NCI-H2081 (cell line): ENCODE measurements at places on chromosomes 5 and 9.

DNA sequence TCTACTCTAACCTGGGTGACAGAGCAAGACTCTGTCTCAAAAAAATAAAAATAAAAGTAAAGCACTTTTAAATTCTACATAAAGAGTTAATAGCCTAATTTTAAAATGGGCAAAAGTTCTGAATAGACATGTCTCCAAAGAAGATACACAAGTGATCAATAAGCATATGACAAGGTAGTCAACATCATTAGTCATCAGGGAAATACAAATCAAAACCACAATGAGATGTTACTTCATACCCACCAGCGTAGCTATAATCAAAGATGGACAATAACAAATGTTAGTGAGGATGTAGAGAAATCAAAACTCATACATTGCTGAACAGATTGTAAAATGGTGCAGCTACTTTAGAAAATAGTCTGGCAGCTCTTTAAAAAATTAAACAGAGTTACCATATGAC lies 64.1 kb downstream of the IQGAP2 start:
- DNase-seq = no peak

GRCh38 chr5:92207151-92207550 lies 824.0 kb upstream of the ARRDC3 start:
- DNase-seq = no peak

DNA sequence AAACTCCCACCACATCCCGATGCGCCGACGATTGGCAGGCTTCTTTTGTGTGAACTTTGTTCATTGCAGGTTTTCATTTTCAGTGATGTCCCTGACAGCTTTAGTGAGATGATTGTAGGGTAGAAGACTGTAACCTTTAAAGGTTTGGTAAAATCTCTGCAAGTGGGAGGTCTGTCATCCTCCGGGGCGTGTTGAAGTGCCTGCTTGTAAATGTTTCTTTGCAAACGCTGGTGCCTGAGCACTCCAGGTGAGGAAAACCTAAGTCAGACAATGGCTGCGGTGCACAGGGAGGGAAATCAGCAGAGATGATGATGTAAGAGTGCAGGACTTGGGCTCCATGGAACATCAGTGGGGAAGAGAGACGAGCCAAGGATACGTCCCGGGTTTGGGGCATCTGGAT lies 228.1 kb downstream of the DRD1 start:
- no peak for DNase-seq

GRCh38 chr5:31992377-31992776 lies 181.7 kb downstream of the GOLPH3 start:
- DNase-seq = no peak

DNA sequence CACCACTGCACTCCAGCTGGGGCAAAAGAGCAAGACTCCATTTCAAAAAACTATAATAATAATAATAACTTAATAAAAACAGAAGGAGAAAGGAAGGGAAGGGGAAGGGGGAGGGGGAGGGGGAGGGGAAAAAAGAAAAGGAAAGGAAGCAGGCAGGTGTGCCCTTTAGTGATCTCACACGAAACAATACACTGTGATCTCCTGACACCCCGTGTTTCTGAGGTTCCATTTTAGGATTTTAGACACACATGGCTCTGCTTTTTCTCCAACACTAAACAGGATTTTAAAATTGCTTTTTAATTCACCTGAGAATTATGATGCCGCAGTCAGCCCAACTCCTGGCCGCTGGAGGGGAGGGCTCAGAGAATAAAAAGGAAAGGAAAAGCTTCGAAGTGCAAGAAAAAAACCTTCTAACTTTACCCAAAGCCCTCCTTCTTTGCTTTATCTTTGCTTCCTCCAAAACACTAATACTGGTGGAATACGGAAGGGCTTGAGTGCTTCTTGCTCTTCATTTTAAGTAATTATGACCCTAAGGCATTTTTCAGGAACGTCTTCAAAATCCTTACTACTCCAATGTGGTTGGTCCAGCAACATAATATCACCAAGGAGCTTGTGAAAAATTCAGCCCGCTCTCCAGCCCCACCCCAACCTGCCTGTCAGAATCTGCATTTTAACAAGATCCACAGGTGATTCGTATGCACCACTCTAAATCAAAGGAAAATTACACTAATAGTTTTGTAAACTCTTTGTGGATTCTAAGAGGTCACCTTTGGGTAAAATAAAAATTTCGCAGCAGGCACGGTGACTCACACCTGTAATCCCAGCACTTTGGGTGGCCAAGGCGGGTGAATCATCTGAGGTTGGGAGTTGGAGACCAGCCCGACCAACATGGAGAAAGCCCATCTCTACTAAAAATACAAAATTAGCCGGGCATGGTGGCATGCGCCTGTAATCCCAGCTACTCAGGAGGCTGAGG lies 66.0 kb downstream of the MYO10 start:
- no peak for DNase-seq

GRCh38 chr5:2201011-2201410 lies 318.3 kb upstream of the IRX4 start:
- no peak for DNase-seq

DNA sequence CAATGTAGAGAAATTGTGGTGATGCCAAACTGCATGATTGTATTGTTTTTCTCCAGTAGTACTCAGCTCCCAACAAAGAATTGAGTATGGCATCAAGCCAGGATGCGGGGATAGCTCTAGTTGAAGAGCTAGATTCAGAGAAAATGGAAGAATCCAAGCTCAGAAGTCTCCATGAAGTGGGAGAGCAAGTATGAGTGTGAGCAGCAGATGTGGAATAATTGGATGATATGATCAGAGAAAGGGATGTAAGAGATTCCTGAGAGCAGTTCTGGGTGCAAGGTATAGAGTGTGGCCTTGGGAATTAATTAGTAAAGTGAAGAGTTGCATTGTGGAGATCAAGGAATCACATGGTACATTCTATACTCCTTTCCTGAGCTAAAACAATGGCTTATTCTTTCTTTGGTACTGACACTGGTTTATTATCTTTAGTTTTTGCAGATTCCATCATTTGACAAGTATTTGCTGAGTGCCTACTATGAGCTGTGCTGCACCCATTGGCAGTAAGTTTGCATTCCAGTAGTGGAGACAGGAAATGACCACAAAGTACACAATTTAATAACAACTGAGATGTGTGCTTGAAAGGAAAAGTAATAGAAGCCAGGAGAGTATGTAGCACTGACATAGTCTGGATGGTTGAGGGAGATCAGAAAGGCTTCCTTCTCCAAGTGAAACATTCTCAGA lies 177.1 kb downstream of the CPLANE1 start:
- no peak for DNase-seq

GRCh38 chr9:100084128-100084453 lies 14.7 kb downstream of the ERP44 start:
- DNase-seq = no peak

DNA sequence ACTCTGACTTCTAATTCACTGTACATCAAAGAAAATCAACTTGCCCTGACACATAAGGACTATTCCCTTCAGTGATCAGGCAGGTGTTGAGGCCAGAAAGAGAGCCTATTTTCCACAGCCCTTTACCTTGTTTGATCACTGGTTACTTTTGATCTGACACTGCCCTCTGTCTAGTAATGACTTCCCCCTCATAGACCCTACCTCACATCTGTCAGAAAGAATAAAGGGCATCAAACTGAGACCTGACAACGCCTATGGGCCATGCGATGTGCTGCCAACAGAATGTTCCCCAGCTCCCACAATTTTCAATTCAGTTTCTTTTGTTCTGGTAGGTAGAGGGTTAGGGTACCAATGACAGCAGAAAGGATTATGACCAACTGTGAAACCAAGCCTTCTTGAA lies 47.7 kb downstream of the FBXL17 start:
- no peak for DNase-seq

DNA sequence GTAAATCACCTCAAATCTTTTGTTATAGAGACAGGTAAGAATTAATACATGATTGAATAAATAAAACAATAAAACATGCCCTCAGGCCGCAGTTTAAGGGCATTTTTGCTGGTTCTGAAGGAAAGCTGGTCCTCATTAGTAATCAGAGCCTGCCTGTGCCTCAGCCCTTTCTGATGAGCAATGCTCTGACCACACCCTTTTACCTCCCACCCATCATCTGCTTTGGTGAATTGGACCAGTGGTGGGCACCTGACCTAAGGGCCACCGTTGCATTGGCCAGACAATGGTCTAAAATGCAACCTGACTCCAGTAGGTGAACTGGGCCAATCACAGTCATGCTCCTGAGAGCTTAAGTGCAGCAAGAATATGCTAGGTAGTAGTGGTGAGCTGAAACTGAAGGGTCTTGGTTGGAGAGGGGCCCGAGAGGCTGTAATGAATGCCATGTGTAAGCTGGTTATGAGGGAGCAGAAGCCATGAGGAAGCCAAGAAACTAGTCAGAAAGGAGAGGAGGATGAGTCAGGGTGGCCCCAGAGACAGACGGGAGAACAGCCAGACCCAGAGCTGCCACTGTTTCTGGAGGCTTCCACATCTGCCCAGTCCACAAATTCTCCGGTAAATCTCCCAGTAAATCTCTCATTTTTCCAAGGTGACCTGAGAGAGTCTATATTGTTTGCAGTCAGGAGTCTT lies 45.5 kb upstream of the ZSWIM6 start:
- DNase-seq = no peak

DNA sequence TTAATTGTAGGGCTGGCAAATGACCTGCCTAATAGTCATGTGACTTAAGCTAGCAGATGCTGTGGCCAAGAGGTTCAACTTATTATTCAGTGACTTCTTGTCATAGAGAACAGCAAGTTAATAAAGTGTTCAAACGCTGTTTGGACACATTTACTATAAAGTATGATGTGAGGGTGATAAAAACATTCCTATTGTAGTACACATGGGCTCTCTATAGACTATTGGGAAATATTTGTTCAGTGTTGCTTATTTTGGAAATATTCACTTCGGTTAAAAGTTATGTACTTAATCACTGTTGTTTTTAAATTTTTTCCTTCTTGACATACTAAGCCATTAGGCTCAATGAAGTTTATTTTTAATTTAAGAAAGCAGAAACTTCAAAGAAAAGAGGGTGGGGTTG lies 345.0 kb downstream of the NNT start:
- no peak for DNase-seq

- no peak for DNase-seq
Observed at GRCh38 chr9:72958485-72959281, 5.8 kb upstream of the ALDH1A1 start.

DNA sequence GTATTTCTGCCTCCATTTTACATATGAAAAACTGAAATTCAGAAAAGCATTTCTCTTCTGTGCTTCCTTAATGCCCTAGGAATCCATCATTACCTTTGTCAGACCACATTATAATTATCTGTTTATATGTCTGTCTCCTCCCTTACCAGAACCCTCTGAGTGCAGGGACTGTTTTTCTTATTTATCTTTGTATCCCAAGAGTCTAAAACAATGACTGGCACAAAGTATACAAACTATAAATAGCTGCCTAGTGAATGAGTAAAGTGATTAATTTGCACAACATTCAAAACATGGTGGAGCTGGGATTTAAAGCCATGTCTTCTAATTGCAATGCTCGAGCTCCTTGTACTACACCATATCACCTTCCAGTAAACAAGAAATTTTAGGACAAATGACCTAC lies 49.3 kb upstream of the HK3 start:
- no peak for DNase-seq

GRCh38 chr5:169876386-169876785 lies 103.9 kb downstream of the INSYN2B start:
- DNase-seq = no peak

GRCh38 chr5:50808406-50808805 lies 142.0 kb downstream of the PARP8 start:
- DNase-seq = no peak

GRCh38 chr5:113171520-113171919 lies 194.9 kb downstream of the DCP2 start:
- no peak for DNase-seq

DNA sequence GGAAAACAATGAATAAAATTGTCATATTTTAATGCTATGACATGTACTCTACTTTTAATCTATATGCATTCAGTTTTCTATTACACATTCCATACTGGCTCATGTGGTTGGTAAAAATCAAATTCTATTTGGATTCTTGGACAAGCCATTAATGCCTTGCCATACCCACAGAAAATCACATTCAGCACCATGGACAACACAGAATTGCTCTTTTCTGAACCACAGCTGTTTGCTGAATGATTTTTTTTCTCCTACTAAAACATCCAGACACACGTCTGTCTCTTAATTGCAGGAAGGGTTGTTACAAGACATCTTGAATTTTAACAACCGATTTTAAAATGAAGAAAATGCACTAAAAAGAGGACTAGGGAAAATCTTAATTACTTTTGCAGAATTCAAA lies 675.6 kb downstream of the BRINP1 start:
- DNase-seq = no peak

GRCh38 chr9:14889451-14889850 lies 20.8 kb downstream of the FREM1 start:
- no peak for DNase-seq

- no peak for DNase-seq
Observed at GRCh38 chr9:125484350-125485282, 222.4 kb downstream of the MAPKAP1 start.

DNA sequence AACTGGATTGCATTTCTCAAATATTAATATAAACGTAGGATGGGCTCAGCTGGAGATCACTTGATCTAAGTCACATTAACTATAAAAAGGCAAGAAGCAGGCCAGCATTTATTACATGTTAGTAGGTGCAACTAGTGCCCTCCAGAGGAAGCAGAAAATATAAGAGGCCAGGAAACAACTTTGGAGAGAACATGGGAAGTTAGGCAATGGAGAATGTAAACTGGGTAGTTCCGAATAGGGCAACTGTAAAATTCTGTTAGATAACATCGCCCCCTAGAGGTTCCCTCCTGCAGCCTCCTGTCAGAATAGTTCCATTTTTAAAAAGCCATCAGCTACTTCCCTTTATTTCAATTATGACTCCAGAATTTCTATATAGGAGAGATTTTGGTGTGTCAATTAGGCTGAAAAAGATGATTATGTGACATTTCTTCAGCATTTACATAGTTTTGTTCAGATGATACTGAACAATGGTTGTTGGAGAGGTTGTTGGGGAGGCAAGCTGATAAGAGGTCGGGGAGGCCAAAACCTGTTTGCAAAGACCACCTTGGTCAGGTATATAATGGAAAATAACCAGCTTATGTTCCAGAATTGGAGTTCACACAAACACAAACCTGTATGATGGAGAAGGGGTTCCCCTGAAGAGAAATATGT lies 22.4 kb downstream of the CCL28 start:
- DNase-seq = peak; percentile 87

GRCh38 chr9:114503009-114503408 lies 2.3 kb downstream of the WHRN start:
- peak; percentile 83 for DNase-seq

GRCh38 chr9:112360047-112360804 lies 19.7 kb upstream of the HSDL2 start:
- no peak for DNase-seq
